Activated naive CD4-positive, alpha-beta T cell treated with anti-CD3 and anti-CD28 coated beads, Interleukin-2, amount 50 U/mL, for 16 hours (primary cell): ENCODE measurements at places on chromosomes 12 and 14.

- no peak for DNase-seq
These were observed 36.1 kb upstream of the BDKRB2 start for GRCh38 chr14:96168581-96168980.

- no peak for DNase-seq
These were observed 65.4 kb downstream of the ATXN7L3B start for GRCh38 chr12:74602881-74603672.

DNA sequence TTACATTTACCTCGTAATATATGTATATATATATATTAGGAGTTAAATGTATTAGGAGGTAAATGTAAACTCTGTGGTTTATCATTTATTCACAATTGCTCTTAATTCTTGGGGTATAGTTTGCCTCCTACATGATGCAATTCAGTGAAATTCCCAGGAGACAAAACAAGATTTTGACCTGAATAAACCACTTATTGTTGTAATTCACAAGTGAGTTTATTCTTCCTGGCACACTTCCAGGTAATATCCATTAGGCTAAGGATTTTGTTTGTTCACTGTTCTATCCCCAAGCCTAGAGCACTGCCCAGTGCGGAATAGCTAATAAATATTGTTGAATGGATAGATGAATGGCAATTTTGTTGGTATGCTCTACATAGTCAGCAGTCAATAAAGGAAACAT lies 3.0 kb downstream of the SMIM10L1 start:
- DNase-seq = no peak

DNA sequence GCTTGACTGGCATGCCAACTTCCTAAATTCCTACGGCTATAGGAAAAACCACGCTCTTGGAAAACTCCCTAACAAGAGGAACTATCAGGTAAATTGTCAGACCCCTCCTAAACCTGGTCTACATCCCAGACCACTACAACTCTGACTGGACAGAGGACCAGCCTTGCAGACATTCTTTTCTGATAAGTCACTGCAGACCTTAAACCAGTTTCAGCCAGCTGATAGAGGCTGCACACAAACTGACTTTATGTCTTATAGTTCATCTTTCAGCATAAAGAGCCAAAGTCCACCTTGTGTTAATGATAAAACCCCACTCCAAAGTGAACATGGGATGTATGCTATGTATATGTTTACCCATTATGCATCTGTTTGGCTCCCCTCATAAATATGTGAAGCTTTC lies 166.6 kb downstream of the KTN1 start:
- no peak for DNase-seq

GRCh38 chr14:21095430-21096205 lies 2.8 kb downstream of the ZNF219 start:
- DNase-seq = no peak

- DNase-seq = no peak
These were observed 89.1 kb upstream of the STAC3 start for GRCh38 chr12:57340104-57340503.

DNA sequence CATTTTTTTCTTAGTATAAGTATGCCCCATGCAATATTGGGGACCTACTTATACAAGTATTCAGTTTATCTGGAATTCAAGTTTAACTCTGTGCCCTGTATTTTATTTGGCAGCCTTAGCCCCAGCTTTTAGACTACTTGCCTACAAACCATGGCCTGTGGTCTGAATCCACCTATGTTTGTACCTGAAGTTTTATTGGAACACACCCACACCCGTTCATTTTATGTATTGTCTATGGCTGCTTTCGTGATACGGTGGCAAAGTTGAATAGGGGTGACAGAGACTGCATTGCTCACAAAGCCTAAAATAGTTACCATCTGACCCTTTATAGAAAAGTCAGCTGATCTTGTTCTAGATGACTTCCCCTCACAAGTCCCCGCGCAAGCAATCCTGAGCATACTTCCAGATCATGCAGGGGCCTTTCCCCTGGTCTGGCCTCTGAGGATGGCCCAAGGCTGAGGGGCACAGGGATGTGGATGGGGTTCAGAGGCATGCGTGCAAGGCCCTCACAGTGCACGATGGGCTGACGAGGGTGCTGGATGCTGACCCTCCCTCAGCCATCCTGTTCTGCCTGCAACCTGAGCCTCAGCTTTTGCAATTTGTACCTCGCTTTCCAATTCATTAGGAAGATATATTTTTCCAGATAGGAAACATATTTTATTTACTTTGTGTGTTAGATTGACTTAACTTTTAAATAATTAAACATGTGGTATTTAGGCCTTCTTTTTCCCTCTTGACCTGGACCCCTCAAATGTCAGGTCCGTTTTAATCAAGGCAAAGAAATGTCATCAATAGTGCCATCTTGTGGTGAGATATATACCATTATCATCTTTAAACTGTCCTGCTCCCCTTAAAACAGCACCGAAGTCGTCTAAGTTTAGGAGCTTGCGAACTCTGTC lies 527.3 kb upstream of the CCDC196 start:
- DNase-seq = no peak

DNA sequence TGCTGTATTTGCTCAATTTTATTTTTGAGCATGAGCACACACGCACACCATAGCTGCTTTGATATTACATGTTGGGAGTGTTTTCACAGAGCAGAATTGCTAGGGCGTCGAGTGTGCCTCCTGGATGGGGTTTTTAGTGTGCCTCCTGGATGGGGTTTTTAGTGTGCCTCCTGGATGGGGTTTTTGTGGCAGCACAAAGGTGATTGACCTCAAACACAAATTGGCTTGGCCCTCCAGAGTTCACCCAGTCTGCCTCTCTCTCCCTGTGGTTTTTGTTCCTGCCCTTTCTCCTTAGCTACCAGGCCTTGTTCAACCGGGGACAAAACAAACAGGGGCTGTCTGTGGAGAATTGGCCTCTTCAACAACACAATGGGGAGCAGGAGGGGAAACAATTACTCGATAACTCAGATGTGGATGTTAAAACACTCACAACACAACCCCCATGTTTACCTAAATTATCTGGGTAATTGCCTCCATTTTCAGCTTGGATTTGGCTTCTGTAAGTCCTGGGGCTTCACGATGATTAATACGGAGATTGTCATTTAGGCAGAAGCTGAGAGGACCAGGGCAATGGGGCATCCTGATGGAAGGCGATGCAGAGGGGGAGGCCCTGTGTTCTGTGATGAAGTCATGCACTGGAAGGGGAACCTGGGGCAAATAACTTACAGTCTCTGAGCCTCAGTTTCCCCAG lies 26.9 kb downstream of the TBX3 start:
- no peak for DNase-seq

GRCh38 chr12:116692605-116693004 lies 45.3 kb downstream of the SPRING1 start:
- no peak for DNase-seq

- DNase-seq = peak; percentile 59
These were observed 35.6 kb downstream of the KRT76 start for GRCh38 chr12:52741375-52742195.

DNA sequence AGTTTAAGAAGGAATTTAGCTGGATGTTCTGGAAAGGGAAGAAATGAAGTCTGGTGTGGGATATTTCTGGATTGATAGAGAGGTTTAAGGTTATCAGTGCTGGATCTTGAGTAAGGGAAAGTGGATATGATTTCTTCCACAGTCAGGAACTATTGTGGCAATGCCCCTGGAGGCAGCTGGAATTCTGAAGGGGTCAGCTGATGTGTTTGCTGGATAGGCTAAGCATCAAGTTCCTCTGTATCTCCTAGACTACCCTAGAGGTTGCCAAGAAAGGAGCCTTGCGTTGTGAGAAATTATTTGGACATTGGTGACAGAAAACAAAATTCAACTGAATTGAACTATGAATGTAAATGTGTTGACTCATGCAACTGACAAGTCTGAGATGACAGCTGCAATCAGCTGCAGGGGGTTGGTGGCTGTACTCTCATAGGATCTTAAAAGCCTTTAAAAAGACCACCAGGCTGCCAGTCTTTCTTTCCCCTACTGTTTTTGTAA lies 244.4 kb downstream of the ATXN7L3B start:
- DNase-seq = no peak

DNA sequence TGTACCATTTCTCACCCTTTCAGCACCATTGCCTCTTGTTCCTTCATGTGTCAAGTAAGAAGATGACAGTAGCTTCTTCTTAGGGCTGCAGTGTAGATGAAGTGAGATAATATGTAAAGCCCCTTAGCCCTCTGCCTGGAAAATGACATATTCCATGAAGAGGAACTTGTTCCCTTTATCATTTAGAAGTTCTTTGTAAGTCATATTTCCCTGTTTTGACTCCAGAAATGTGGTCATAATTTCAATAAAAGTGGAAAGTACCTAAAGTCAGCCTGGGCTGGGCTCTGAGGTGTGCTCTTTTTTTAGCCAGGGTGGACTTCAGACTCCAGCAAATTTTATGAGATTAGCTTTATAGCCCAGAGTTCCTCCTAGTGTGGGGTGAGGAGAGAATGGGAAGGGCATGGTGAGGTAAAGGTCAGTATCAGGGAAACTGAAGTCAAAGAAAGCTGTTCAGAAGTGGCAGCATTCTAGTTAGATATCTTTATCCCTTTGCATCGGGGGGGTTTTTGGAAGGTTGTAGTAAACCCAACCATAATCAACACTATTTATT lies 92.5 kb downstream of the TMCC3 start:
- DNase-seq = no peak

- no peak for DNase-seq
These were observed 463.4 kb upstream of the TMEM132C start for GRCh38 chr12:127803545-127803944.

- no peak for DNase-seq
These were observed 12.7 kb downstream of the FLRT2 start for GRCh38 chr14:85542623-85543022.

- DNase-seq = no peak
These were observed 40.0 kb downstream of the FRS2 start for GRCh38 chr12:69509904-69510827.

DNA sequence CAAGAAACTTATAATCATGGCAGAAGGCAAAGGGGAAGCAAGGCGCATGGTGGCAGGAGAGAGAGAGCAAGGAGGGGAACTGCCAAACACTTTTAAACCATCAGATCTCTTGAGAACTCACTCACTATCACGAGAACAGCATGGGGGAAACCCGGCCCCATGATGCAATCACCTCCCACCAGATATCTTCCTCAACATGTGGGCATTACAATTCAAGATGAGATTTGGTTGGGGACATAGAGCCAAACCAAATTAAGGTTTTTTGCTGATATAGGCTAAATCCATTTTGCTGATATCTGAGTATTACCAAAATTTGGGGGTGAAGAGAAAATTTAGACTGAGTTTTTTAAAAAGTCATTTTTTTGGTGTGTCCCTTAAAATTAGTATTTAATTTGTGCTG lies 54.9 kb upstream of the TMX1 start:
- peak; percentile 14 for DNase-seq

- DNase-seq = no peak
These were observed 250.4 kb downstream of the C12orf75 start for GRCh38 chr12:105580821-105581352.

DNA sequence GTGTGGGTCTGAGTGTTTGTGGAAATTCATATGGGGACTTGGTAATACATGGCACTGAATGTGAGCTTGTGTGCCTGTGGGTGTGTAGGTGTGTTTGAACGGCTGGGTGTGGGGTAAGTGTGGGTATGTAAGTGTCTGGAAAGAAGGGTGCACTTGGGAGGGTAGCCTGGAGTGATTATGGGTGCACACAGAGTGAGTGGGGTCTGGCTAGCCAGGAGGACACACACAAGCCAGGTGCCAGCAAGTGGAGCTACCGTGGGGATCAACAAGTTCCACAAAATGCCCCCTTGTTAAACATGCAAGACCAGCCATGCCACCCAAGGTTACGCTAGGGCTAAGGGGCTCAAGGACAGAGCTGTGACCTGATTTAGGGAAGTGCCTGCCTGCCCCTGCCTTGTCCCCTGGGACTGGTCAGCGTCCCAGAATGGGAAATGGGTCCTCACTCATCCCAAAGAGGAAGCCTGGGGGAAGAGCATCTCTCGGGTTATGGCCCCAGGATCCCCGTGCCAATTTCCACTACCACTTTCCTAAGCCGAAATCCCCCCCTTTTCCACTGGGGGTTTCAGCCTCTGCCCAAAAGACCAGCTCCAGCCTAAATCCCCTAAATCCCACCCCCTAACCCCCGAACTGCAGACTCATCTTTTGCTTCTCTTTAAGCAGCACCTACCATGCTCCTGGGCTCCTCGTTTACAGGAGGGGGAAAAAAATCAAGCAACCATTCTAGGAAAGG lies 118.6 kb downstream of the DICER1 start:
- DNase-seq = no peak

DNA sequence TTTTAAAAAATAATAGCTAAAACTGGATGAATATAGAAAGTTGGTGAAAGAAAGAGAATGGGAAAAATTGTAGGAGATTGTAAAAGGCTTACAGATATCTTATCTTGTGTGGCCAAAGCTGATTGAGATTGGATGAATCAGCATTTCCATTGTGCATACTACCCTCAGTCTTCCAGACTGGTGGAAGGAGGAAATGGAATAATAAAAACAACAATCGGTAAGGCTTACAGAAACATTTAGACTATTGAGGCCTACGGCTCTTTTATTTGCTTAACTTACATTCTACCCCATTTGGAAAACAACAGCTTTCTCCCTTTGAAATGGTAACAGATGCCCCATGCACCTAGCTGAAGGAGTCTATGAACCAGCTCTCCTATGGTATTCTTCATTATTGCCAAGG lies 129.8 kb downstream of the PTPRB start:
- DNase-seq = no peak

GRCh38 chr14:72308967-72309485 lies 376.8 kb downstream of the RGS6 start:
- DNase-seq = no peak

DNA sequence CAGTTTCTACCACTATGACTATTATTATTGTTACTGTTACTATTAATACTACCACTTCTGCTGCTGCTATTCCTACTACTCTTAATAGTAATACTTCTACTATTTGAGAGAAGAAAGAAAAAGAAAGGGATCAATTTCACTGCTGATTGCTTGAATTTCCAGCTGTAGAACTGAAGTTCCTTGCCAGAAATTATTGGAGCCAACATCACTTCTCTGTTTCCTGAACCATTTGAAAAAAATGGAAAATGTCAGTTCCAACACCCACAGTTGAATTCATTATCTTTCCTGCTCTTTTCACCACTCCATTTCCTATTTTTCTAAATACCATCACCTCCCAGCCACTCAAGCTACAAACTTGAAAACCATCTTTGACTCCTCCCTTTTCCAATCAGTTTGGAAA lies 54.1 kb upstream of the PIK3C2G start:
- no peak for DNase-seq

- no peak for DNase-seq
These were observed 206.3 kb upstream of the NOS1 start for GRCh38 chr12:117567644-117568216.

GRCh38 chr14:37813732-37814131 lies 218.3 kb downstream of the TTC6 start:
- no peak for DNase-seq

GRCh38 chr14:91228112-91229004 lies 16.1 kb downstream of the GPR68 start:
- DNase-seq = peak; percentile 87

DNA sequence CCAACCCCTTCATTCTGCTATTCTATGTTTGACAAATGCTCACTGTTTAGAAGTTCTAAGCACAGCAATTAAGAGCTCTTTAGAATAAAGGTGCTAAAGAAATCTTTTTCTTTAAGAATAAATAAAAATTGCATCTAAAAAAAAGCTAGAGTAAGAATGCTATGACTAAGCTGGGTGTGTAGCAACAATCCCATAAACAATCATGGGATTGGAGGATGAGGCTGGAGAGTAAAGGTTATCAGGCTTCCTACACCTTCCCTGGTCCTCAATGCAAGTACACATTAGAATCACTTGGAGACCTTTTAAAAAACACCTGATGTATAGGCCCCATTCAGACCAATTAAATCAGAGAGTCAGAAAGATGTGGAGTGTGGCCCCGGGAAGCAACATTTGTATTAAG lies 88.3 kb downstream of the CIT start:
- no peak for DNase-seq

- no peak for DNase-seq
These were observed 367.4 kb downstream of the BTG1 start for GRCh38 chr12:91778091-91778832.
